ENCODE measurements at places on chromosomes 5 and 9. TPM values are rescaled to one million over a fixed set of nuclear protein-coding genes. Genes with fewer than 3 reads are reported as not detected.

Gene PAEP
- not detected for total RNA-seq

Gene C5orf58
- total RNA-seq: not detected

Gene AIF1L
- not detected for total RNA-seq

Gene BHMT2
- total RNA-seq: 8.9 TPM

Gene CCNO
- total RNA-seq: not detected

Gene HTR4
- not detected for total RNA-seq

Gene SPATA9
- total RNA-seq: not detected

Gene LIFR
- total RNA-seq: 20.5 TPM

Gene KLF4
- 1.2 TPM for total RNA-seq

Gene MAN2A1
- total RNA-seq: 48.4 TPM

Gene GFPT2
- total RNA-seq: 101 TPM

All from myometrial cell (primary cell).